ENCODE measurements at places on chromosomes 11 and 22.

DNA sequence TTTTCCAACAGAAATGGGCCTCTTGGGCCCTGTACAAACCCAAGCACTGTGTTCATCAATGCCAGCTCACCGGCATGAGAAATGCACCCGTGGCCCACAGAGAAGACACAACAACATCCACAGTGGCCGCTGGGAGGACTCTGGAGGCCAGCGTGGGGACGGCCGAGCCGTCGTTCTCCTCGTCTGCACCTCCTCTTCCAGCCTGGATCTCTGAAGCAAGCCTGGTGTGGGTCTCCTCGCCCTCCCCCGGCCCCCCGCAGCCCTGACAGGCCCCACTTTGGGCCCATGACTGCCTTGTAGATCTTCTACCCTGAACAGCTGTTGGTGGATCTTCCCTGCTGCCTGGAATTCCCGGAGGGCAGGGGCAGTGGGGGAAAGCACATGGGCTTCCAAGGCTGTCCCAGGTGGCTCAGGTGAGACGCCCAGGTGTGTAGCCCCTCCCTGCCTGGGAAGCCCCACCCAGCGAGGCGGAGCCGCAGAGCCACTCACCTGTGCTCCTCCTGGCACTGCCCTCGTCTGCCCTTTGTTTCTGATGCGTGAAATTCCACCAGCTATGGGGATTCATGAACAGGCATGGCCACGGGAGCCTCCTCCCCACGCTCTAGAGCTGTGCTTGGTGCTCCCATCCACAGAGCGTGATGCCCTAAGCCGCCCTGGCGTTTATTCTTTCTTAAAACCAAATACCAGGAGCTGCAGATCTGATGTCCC is 225.9 kb downstream of the BRD1 start:
- no peak for DNase-seq

- DNase-seq: no peak
Measured at GRCh38 chr22:49091917-49092545, 735.6 kb downstream of the BRD1 start.

- no peak for DNase-seq
Measured at GRCh38 chr11:92663539-92663938, 305.9 kb upstream of the MTNR1B start.

- no peak for DNase-seq
Measured at GRCh38 chr22:49994361-49995040, 18.1 kb downstream of the IL17REL start.

DNA sequence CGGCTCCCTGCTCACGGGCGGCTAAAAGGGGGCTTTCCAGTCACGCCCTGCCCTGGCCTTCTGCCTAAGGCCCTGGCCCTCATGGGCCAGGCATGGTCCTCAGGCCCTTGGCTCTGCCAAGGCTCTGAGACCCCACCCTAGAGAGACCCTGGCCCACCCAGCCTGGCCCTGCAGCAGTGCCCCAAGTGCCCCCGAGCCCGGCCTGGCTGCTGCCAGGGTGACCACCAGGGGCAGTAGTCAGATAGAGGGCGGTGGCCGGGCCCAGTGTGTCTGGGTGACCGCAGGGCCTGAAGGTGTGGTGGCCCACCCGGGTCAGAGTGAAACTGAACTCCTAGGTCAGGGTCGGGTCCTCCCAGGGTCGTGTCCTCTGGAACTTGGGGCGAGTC is 29.4 kb upstream of the CCDC188 start:
- no peak for DNase-seq

DNA sequence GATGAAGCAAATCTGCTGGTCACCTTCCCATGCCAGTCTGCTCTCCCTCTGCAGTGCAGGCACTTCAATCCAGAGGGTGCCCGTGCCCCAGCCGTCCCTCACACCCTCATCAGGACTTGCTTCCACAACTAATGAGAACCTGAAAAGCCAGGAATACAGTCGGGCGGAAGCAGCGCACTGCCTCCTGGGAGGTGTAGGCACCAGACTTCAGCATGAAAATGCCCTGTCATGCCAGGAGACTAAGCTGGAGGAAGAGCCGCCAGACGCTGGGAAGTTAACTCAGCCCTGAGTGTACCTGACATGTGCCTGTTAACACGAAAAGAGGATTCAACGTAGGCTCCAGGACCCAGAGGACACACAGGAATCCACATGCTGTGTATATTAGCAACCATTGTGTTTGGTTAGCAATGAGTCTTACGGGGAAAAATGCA is 40.1 kb upstream of the FLI1 start:
- no peak for DNase-seq

Data from NCI-H748 treated with DMSO at 0.1 percent for 48 hours (cell line).